ENCODE measurements at places on chromosomes 11 and 22.

DNA sequence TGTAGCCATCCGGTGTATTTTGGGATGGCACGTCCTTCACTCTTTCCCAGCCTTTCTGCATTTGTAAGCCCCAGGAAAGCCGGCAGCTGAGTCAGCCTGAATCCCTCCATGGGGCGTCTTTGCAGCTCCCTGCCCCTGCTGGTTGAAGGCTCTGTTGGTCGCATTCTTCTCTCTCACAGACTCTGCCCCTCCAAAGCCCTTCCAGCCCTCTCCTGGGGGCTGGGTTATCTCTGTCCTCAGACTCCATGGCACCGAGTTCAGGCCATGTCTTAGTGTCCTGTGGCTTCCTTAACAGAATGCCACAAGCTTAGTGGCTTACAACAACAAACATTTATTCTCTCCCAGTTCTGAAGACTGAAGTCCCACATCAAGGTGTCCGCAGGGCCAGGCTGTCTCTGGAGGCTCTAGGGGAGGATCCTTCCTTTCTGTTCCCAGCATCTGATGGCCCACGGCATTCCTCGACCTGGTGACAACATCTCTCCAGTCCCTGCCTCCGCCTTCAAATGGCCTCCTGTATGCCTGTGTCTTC is 62.2 kb downstream of the BCR start:
- DNase-seq: no peak

GRCh38 chr22:42680648-42681047 is 31.5 kb upstream of the CYB5R3 start:
- no peak for DNase-seq

- DNase-seq: no peak
These were observed 28.7 kb downstream of the DDIAS start for GRCh38 chr11:82930229-82930628.

GRCh38 chr11:93198215-93198845 is 539 bp upstream of the SLC36A4 start:
- no peak for DNase-seq

GRCh38 chr11:44453871-44454270 is 111.6 kb upstream of the CD82 start:
- DNase-seq: no peak

GRCh38 chr11:128222245-128222884 is 365.0 kb downstream of the ETS1 start:
- no peak for DNase-seq

GRCh38 chr22:29073618-29074275 is 912 bp downstream of the KREMEN1 start:
- no peak for DNase-seq

GRCh38 chr11:113992459-113993110 is 17.7 kb downstream of the HTR3A start:
- no peak for DNase-seq

DNA sequence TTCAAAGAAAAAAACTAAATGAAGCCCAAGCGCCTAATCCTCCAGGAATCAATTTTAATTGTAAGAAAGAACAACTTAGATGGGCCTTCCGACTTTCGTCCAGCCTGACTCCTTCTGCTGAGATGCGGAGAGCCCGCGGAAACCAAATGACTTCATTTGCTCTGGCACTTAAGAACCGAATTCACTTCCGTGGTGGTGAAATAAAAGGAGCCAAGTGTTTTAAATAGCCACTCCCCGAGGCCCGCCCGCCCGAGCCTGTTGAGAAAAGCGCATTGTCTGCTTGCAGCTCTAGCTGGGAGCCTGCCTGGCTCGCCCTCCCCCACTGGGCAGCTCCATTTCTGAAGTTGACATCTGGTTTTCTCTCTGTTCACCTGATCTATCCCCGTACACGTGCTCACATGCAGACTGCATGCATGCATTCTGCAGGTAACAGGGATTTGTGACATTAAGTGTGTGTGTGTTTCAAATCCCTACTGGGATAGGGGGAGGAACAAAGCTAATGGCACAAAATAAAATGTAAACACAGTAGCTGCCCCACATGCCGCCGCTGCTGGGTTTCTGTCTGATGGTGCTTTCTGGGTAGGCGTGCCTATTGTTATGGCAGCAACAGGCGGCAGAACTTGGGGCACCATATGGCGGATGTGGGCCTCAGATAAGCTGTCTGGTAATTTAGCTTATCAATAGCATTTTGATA is 6.2 kb downstream of the TEAD1 start:
- DNase-seq: peak; percentile 82

- no peak for DNase-seq
These were observed 113.5 kb downstream of the MN1 start for GRCh38 chr22:27687984-27688545.

DNA sequence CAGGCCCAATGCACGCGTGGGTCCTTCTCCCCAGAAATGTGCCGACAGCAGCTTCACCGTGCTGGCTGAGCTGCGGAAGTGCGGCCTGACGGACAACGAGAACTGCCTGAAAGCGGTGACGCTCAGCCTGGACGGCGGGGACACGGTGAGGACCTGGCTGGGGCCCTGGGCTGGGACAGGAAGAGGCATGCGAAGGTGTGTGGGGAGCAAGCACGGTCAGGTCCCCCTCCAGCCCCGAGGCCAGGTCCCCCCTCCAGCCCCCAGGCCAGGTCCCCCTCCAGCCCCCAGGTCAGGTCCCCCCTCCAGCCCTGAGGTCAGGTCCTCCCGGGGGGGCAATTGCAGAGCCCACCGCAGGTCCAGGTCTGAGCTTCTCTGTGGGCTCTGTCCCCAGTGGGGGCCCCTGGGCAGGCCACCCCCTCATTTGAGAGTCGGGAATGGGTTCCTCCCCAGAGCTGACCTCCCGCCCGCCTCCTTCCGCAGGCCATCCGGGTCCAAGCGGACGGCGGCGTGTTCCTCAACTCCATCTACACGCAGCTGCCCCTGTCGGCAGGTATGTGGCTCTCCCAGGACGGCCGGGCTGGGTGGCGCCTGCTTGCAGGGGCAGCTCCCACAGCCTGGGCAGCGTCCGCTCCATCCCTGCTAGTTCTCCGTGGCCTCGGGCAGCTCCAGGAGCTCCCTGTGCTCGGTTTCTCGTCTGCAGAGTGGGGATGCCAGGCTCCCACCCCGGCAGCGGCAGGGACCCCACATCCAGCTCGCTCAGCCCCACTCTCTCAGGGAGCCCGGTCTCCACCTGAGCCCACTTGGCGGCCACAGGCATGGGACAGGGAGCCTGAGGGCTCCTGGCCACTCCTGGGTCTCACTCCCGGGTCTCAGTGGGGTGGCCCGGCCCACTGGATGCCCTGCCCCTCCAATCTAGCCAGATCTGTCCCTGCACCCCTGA is 7.9 kb downstream of the MUC5B start:
- DNase-seq: no peak

DNA sequence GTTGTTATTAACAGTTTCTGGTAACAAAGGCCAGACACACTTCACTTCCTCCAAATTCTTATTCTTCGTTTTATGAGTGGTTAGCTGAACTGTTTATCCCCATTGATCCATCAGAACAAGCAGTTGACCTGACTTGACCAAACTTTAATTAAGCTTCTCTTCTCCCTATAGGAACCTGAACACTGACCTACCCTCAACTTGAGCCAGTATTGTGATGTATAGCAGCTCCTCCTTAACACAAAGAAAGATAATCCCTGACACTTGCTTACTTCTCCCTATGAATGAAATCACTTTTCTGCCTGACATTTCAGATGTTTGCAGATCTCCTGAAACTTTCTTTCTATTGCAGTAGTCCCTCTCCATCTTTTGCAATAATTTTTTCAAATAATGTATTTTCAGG is 41.9 kb downstream of the ANO5 start:
- DNase-seq: no peak

DNA sequence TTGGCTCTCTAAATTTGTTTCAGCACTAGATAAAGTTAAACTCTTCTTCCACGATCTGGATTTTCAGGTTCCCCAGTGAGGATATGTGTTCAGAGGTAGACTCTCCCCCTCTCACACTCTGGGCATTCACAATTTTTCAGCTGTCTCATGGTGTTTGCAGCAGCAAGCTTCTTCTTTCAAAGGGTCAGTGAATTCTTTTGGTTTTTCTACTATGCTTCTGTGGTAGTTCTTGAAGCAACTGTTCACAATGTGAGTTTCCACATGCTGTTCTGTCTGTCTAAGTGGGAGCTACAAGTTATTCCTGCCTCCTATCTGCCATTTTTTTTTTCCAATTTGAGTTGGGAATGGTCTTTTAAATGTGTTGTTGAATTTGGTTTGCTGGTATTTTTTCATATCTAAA is 25.4 kb downstream of the CNTF start:
- DNase-seq: no peak

DNA sequence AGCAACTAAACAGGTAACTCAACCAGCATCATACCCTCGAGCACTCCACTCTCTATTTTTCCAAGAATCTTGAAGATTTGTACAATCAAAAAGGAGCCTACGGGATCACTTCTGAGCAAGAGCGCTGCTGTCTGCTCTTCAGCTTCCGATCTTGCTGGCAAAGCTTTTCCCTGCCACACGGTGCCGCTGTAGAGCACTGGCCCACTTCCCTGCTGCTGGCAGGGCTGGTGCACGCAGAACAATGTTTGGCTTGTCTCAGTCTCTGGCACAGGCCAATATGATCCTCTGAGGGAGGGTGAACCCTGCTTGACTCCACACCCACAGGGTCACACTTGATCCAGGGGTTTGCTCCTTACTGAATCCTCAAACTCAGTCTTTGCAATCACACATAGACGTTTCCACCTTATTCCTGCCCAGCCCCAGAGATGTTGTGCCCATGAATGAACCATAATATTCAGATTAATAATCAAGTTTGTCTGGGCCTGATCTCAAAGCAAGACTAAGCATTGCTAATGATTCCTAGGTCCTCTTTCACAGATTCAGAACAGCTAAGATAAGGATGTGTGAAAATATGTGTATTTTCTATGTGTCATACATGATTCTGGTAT is 536.6 kb downstream of the SOX6 start:
- DNase-seq: peak; percentile 52

DNA sequence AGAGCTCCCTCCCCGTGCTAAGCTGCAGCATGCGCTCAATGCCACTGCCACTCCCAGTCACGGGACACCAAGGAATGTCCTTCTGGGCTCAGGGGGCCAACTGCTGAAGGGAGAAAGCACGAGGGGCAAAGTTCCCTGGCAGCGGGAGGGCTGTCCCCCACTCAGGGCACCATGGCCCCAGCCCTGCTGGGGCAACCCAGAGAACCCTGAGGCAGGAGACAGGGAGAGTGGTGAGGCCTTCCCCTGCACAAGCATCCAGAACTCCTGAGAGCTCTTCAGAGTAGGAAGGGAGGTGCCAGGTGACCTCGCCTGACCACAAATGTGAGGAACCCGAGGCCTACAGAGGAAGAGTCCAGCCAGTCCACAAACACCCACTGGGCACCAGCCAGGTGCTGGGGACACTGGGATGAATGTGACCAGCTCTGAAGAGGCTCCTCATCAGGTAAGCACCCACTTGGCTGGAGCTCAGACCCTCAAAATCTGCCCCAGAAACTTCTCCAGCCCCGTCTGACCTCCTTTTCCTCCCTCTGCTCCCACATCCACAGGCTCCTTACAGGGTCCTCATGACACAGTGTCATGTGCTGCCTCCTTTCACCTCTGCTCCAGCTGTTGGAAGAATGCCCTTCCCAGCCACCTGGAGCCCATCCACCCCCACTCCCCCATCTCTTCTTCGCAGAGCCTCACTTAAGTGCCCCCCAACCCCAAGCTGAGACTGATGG is 15.6 kb downstream of the GDPD5 start:
- no peak for DNase-seq

GRCh38 chr22:44536411-44536810 is 38.4 kb upstream of the RTL6 start:
- no peak for DNase-seq

GRCh38 chr11:125170510-125171031 is 6.0 kb downstream of the PKNOX2 start:
- no peak for DNase-seq

DNA sequence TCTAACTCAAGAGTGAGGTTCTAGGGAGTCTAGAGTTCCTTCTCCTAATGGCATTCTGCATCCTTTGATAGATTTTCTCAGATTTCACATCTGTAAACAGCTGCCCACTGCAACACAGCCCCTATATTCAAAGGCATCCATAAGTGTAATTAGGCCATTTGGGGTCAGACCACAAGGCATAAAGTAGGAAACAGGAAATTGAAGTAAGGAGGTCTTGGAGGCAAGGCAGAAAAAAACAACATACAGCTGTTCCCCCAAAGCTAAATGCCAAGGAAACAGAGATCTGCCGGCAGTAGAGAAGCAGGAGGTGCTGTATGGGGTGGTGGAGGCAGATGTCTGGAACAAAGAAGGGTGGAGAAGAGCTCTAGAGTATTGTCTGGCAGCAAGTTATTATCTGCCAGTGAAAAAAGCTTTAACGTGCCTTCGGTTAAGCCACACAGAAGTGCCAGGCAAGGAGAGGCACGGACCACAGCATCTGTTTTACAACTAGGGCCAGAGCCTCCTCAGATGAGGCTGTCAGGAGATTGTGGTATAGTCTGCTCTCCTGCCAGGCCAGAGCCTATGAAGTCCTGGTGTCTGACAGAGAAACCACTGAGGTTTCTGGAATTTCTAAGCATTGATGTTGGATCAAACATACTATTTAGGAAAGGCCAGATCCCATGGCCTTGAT is 100.2 kb upstream of the CHRM4 start:
- no peak for DNase-seq

GRCh38 chr11:16749092-16749491 is 10.6 kb downstream of the C11orf58 start:
- no peak for DNase-seq

DNA sequence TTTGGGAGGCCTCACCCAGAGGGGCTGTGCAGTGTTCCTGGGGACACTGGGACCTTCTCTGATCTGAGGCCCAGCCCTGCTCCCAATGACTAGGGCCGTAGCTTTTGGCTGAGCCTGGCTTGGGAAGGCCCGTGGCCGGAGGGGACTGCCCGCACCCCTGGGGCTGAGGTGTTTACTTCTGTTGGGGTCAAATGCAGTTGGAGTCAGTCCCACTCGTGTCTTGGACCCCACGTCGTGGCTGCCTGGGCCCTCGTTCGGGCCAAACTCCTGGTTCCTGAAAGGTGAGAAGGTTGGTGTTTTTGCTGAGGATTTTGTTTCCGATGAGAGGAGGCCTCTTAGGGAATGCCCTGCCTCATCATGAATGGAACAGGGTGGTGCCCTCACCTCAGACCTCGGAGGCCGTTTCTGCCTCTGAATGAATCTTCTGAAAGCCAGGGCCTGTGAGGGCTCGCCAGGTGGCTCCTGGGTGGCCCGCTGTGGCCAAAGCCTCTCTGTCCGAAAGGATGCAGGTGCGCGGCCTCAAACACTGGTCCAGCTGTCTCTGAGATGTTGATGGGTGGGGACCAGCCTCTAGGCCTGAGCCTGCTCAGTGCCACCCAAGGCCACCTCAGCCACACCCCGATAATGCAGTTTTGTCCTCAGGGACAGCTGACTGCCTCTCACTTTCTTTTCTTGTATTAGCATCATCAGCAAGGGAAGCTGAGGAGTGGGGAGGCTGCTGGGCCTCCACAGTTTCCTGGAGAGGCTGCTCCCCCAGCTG is 40.3 kb upstream of the A4GALT start:
- no peak for DNase-seq

- DNase-seq: no peak
These were observed 49.7 kb downstream of the PANX1 start for GRCh38 chr11:94178331-94178730.

GRCh38 chr11:95373241-95373640 is 142.2 kb upstream of the SESN3 start:
- DNase-seq: no peak

Data from NCI-H2107 (cell line).